ENCODE measurements at places on chromosomes 2 and 18.

DNA sequence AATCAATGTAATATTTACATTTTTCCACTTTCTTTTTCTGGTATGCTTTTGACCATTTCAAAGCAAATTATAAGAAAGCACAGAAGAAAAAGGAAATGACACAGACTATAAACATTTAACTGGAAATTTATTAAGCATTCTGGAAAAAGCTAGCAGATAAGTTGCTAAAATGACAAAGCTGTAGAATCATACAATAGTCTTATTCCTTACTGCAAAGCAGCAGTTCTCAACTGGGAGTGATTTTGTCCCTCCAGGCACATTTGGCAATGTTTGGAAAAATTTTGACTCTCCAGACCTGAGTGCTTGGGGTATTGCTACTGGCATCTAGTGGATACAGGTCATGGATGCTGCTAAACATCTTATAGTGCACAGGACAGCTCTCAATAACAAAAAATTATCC is 75.1 kb downstream of the MBD5 start:
- no peak for DNase-seq

DNA sequence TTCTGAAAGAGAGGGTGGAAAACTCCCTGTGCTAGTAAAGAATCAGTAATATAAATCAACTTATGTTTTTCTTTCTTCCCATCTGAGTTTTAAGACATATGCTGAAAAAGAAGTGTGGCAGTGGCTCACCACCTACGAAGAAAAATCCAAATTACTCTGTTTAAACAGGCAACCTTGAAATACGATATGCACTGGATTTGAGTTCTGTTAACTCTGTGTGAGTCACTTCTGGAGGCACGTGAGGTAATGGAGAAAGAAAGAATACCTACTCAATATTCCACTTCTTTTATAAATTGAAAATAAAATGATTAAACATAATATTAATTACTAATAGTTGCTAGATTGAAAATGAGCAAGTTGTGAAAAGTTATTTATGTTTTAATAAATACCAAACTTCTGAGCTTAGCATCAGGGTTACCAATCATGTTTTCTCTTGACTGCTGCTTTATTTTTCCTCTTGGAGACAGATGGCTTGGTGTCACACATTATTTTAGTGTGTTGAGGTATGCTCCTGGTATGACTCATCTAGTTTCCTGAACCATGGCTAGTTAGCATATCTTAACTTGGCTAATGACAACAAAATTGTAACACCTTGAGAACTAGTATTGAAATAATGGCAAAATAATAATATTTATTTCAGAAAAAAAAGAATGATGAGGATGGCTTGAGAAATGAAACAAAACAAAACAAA is 1705.5 kb upstream of the PIK3C3 start:
- DNase-seq, result no peak

- no peak for DNase-seq
Measured at GRCh38 chr2:222688917-222689316, 17.5 kb downstream of the MOGAT1 start.

DNA sequence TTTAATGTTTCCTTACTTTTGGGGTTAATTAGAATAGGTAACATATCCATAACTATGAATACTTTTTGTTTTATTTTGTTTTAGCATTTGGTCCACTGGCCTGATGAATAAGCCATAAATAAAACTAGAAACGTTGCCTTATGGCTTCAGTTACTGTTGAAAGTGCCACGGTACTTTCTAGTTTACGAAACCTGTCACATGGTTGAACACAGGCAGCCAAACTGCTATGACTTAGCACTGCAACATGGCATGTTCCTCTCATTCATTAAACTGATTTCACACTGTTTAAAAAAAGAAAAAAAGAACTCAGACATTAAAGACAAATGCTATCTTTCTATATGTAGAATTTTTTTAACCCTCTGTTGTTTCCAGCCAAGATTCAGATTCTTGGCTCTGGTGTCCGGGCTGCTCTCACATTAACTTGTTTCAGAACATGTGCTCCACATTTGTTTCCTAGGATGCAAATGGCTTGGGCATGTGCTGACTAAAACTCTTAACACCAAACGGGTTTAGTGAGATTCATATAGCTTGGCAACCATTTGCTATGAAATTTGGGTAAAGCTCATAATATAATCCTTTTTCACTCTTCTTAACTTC is 323.9 kb upstream of the RND3 start:
- DNase-seq, result no peak

- DNase-seq, result no peak
Measured at GRCh38 chr2:172179045-172179701, 76.5 kb upstream of the DLX2 start.

DNA sequence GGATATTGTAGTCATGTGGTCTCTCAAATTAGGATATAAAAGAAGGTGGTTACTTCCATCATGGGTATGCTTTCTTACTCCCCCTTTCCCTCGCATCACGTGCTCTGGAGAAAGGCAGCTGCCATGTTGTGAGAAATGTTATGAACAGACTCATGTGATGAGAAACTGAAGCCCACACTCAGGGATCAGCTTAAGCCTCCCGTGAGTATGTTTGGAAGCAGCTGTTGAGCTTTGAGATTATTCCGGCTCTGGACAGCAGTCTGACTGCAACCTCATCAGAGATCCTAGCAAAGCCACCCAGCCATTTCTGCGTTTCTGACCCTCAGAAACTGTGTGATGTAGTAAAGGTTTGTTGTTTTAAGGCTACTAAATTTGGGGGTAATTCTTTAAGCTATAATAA is 700.1 kb downstream of the ADCYAP1 start:
- DNase-seq, result no peak

DNA sequence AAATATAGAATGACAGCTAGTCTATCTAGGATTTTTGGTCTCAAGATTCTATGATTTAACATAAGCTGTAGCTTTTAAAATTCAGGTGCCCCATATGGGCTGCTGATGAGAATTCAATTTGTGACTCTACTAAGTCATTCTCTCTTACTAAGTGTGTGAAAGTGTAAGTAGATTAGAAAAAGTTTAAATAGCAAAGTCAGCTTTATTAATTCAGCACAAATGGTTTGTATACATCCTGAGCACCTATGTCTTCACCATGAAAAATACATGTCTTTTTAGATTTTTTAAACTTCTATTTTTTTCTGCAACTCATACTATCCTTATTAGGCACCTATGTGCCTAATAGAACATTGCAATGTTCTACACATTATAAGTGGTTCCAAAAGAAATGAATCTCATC is 157.1 kb downstream of the METTL4 start:
- no peak for DNase-seq

DNA sequence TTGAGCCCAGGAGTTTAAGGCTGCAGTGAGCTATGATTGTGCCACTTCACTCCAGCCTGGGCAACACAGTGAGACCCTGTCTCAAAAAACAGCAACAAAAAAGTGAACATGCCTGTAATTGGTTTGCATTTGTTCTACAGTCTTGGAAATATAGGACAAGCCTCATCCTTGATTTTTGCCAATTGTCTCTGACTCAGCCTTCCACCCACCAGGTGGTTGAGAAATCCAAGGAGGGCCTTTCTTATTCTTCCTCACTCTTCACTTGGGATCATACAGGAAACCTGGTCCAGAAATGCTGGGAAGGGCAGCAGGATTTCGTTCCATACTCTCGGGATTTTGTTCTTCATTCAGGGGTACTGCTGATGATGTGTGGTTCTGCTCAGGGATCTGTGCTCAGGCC is 94.6 kb downstream of the CDC42EP3 start:
- no peak for DNase-seq

- no peak for DNase-seq
Measured at GRCh38 chr18:46642561-46642960, 14.5 kb downstream of the LOXHD1 start.

- no peak for DNase-seq
Measured at GRCh38 chr2:64904413-64905329, 84.5 kb upstream of the SLC1A4 start.

GRCh38 chr2:187478719-187479118 is 30.7 kb upstream of the CALCRL start:
- no peak for DNase-seq

- no peak for DNase-seq
Measured at GRCh38 chr2:7573166-7573825, 656.1 kb downstream of the RNF144A start.

- DNase-seq, result no peak
Measured at GRCh38 chr2:143205106-143205764, 76.0 kb downstream of the ARHGAP15 start.

GRCh38 chr2:20504174-20504573 is 57.3 kb downstream of the RHOB start:
- DNase-seq, result no peak

Measured in CD4-positive, alpha-beta T cell treated with Interleukin-15 for 1 hour (primary cell).